ENCODE measurements at places on chromosomes 12 and 14.

GRCh38 chr14:65267856-65268255 lies 144.7 kb upstream of the FUT8 start:
- DNase-seq: no peak

DNA sequence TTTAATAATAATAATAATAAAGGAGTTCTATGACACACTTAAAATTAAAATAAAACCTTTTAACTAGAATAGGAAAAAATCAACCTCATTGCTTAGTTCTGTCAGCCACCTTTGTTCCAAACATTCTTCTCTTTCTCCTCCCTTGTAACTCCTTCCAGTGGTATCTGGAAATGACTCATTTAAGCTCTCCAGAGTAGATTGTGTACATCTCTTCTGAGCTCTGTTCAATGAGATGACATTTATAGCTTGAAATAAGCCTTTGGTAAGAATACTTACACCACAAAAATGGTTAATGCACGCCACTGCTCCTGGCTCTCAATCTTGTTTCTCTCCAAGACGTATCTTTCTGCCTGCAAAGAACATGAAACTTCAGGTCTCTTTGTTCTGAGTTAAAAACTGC lies 70.3 kb downstream of the STAB2 start:
- DNase-seq: no peak

DNA sequence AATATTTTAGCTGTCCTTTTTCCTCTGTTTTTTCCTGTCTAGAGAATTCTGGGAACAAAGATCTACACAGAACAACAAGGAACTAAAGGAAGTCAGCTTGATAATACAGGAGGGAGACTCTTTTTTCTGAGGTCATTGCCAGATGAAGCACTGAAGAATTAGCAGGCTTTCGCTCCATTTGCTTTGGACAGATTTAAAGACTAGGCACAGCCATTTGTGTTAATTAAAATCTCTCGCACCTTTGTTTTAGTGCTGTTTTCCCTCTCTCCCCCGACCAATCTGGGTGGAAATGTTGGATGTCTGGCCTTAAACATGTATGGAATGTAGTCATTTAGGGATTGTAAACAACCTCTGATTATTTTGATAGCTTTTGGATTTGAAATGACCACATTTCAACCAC lies 9.6 kb upstream of the GPHN start:
- no peak for DNase-seq

GRCh38 chr12:2555487-2556082 lies 239.2 kb upstream of the FKBP4 start:
- no peak for DNase-seq

GRCh38 chr12:106976668-106977067 lies 10.3 kb downstream of the MTERF2 start:
- DNase-seq: no peak

DNA sequence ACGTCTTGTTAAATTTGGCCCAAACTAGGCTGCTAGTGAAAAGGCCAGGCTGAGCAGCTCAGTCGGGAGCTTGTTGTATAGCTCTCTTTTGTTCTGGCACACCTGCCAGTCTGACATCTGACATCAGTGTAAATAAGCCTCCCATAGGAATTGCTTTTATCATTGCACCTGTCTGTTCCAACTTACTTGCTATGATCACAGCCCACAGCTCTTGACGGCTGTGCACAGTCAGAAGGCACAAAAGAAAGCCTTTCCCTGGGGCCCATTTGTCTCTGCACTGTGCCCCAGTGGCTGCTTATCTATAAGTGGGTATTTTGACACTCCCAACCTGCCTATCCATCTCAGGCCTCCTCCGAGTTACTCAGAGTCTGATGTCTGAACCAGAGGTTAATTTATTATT lies 324.5 kb downstream of the NUAK1 start:
- DNase-seq: no peak

DNA sequence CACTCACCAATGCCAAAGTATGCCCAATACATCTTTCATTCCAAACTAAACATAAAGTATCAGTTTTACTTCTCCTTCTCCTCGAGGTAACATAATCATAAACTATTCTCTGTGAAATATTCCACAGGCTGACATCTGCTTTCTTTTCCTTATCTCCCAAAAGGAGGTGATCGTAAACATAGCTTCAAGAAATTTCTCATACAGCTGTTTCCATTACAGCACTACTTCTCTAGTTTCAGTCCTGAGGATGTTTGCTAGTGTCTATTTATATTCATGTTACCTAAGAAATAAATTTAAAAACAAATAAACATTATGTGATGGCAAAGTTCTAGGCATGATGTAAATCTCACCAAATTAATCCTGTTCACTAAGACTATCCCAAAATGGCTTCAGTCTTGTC lies 90.1 kb upstream of the CPSF6 start:
- no peak for DNase-seq

DNA sequence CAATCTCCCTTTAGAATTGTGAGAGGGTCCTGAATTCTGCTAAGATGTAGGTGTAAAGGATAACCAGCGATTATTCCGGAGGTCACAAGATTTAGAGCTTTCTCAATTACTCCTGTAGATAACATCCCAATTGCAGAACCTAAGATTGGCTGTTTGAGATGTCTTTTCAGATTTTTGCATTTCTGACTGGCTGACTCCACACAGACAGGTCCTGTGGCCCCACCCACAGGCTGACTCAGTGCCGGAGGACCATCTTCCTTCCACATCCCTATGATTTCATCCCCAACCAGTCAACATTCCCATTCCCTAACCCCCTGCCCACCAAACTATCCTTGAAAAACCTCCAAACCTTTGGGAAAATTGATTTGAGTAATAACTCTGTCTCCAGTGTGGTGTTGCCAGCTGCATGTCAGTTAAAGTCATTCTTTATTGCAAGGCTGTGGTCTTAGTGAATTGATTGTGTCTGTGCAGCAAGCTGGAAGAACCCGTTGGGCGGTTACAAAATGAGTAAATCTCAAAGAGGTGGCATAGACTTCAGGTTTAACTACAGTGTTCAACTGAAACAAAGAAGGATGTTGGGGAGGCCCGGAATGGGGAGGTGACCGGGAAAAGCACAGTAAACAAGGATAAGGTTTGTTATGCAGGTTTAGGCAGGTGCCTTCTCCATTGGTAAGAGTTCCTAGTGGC lies 10.6 kb downstream of the FNTB start:
- no peak for DNase-seq

DNA sequence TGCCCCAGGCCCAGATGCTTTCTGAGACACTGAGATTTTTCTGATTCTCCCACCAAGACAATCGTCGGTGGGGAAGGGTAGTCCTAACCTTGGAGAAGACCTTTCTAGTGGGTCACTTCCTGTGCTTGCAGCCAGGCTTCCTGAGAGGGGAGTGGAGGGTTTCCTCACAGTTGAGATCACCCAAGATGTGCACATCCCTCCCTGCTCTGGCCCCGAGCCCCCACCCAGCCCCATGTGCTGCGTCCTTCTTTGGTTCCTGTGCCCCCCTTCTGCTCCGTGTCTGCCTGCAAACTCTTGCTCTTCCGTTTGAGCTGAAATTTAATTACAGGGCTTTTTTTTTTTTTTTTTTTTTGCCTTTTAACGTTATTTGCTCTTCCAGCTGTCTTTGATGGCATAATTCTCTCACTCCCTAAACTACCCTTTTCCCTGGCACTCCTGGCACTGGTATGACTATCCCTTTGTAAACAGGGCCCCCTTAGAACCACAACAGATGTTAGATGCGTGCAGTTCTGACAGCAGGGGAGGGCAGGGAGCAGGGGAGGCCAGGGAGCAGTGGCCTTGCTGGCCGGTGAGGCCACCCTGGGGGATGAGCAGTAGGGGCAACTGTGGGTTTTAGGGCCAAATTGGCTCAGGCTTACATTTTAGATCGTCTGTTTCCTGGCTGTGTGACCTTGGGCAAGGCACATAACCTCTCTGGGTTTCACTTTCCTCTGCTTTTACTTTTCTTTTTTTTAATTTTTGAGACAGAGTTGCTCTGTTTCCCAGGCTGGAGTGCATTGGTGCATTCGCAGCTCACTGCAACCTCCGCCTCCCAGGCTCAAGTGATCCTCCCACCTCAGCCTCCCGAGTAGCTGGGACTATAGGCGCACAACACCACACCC lies 144.5 kb downstream of the PHETA1 start:
- no peak for DNase-seq

- DNase-seq: no peak
These were observed 7.6 kb upstream of the BRMS1L start for GRCh38 chr14:35818346-35819115.

- no peak for DNase-seq
These were observed 442.6 kb downstream of the DPF3 start for GRCh38 chr14:72451054-72451972.

DNA sequence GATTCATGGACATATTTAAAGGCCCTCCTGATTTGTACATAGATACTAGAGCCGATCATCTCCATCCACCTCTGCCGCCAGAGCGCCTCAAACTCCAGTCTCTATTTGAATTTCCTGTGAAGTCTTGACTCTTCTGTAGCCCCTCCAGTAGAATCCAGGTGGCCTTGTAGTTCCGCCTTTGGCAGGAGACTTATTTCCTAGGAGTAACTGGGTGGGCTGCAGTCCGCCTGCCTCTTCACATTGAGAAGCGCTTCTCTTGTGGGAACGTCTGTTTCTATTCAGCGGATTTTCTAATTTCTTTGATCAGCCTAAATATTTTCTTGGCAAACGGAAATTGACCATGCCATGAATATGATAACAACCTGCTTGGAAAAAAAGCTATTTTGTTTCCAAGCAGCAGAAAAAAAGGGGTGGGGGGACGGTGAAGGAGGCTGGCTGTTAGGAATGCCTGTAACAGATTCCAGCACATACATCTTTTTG lies 9.0 kb upstream of the SIX1 start:
- no peak for DNase-seq

- DNase-seq: no peak
These were observed 172.4 kb downstream of the PHETA1 start for GRCh38 chr12:111196532-111196931.

GRCh38 chr12:7612851-7613250 lies 52.9 kb downstream of the APOBEC1 start:
- no peak for DNase-seq

DNA sequence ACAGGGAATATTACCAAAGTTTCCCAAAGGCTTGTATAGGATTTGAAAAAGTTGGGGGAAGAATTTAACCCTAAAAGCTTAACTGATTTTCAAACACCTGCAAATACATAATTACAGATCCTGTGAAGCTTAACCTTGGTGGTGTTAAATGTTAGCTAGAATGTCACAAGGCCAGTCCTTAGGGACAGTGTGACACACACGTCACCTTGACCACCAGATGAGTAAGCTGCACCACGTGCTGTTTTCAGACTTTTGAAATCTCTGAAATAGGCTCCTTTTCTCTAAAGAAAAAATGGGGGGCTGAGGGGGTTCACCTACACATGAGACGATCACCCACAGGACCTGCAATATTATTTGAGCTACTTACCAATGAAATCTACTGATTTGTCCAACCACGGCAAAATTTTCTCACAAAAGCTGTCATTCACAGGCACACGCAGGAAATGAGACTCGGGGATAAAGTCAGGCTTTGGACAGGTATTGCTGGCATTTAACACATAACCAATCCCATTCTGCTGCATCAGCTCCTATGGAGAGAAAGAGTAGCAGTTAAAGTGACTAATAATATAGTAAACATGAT lies 75.9 kb downstream of the DUSP16 start:
- DNase-seq: no peak

DNA sequence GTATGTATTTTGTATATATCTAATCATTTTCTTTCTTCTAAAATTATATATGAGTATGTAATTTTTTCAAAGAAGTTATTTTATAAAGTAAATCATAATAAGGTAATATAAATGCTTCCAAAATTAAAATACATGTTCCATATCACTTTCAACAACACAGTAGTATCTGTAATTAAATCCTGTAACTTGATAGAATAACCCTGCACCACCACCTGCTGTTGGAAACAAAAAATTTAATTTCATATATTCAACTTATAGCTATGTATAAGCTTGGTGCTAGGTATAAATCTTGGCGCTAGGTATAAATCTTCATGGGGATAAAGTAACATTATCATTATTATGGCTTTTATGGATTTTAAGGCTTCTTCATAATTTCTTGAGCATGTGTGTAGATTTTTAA lies 149.7 kb upstream of the DCN start:
- no peak for DNase-seq

DNA sequence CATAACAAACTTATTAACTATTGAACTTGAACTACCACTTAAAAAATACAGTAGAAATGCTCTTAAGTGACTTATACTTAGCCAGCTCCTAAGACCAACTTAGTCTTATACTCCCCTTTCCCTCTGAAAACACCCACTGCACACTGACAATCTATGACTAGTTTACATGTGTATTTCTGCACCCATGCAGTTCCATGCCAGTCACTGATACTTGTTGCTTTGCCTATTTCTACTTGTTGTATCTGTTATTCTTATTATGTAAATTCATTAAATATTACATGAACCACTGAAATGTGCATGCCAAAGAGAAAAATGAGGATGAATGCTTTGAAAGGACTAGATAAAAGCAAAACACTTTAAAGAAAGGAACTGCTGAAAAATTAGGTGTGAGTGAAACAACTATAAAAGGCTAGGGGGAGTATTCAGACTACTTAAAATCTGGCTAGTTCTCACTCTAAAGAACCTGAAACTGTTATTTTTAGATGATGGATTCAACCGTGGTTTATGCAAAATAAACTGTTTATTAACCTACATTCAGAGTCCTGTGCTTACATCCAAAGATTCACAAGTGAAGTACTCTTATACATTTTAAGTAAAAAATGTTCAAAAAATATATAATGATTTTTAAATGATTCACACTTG lies 74.7 kb downstream of the RPS6KA5 start:
- no peak for DNase-seq

GRCh38 chr12:31506515-31507306 lies 84.2 kb downstream of the DENND5B start:
- no peak for DNase-seq

- DNase-seq: no peak
These were observed 290.7 kb upstream of the TMPO start for GRCh38 chr12:98224584-98225221.

GRCh38 chr12:46382408-46382963 lies 9.9 kb upstream of the SLC38A2 start:
- DNase-seq: no peak

DNA sequence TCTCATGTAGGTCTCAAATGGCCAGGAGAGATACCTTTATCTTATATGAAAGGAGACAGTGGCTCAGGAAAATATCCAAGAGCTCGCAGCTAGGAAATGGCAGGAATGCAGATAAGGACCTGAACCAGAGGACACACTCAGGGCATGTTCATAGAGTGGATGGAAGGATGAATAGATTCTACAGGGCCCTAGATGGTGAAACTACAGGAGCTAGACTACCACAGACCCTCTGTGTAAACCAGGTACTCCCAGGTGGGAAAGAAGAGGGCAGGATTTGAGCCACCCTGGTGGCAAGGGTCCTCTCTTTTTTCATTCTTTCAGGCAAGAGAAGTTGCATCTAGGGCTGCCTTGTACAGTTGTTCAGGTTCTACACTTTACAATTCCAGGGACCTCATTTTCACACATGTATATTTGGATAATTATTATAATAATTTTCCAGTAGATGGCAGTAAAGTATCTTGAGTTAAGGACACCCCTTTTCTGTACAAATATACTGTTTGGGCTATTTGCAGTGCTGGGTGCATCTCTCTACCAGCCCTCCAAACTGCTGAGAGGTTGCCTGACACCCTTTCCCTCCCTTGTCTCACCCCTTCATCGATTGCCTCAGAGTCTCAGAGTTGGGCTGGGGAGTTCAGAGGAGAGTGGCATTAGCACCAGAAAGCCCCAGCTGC lies 10.5 kb upstream of the ZDHHC22 start:
- no peak for DNase-seq
